ENCODE measurements at places on chromosomes 12 and 14. TPM values are rescaled to one million over a fixed set of nuclear protein-coding genes. Genes with fewer than 3 reads are reported as not detected.

GRCh38 chr12:98352835-98353234 lies 162.6 kb upstream of the TMPO start:
- peak; percentile 3 for DNase-seq

DNA sequence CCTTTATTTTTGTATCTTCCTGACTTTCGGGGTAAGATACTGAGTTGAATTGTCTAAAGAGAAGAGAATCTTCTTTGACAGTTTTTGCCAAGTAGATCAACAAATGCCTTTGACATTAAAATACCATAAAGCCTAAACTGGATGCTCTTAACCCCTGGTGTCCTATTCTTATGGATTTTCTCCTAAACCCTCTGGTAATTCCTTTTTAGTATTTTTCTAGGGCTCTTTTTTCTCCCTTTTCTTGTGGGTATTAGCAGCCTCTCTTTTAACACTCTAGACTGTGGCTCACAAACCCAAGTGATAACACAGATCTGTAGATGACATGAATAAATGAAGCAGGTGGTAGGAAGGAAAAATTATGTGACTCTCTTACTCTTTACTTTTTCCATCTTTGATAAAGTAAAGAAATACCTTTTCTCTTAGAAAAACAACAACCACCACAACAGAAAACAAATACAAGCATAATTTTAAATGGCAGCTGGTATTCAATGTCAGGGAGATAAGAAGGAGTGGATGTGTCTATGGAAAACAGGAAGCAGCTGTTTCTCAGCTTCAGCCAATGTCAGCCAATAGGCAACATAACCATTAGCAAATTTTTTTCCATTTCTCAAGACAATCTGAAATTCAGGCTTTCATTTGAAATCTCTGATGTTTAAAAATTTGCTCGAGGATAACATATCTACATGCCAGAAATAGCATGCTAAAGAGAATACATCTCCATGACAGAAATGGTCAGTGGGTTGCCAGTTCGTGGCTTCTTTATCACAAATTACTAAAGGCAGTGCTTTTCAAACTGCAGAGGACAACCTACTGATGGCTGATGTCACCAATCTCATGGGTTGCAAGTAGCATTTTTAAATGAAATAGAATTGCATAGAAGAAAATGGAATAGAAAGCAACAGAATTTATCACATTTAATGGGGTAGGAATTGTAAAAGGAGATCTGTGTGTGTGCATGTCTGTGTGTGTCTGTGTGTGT lies 123.1 kb upstream of the KRR1 start:
- DNase-seq: peak; percentile 21

DNA sequence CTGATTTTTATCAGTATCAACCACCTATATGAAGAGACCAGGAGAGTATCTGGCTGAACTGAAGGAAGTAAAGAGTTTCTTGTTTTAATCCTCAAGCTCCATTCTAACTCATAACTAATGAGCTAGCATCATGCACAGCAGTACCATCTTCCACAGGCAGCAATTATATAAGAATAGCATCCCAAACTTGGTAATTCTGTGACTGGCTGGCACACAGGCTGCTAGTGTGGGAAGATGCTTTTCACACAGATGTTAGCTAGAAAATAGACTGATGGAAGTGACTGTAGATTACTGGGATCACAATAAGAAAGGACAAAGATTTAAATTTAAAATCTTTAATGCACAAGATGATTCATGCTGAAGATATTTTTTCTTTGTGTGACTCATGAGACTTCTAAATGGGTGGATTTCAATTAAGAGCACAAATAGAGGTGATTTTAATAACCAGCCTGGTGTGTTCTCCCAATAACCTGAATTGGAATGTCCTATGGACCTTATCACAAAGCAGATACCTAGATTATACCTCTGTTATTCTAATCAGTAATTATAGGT lies 417.7 kb upstream of the ATXN7L3B start:
- no peak for DNase-seq

DNA sequence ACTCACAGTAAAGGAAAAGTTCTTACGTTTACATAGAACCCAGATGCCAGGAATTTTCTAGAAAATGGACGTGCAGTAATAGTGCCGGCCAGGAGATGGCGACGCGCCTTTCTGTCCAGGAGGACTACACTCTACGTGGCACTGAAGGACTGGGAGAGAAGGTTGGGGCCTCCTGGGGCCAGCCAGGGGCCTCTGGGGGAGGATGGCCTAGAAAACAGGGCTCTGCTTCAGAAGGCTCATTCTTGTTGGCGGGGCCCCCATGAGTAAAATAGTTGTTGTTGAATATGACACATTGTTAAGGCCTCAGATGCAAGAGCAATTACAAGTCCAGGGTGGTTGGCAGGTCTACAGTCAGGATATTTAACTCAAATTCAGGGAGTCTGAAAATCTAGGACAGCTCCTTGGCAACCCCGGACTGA lies 120.1 kb upstream of the MAX start:
- DNase-seq: peak; percentile 71

DNA sequence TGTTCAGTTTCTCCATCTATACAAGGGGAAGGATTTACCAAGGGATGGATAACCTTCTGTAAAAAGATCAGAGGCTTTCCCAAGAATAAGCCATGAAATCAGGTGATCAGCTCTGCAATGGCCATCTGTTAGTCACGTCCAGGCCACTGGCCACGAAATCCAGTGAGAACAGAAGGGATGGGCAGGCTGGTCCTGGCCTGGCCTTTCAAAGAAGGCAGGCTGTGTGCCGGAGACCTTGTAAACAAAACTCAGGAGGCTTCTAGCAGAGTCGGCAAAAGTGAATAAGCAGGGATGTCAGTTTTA lies 68.5 kb downstream of the RNF34 start:
- no peak for DNase-seq

DNA sequence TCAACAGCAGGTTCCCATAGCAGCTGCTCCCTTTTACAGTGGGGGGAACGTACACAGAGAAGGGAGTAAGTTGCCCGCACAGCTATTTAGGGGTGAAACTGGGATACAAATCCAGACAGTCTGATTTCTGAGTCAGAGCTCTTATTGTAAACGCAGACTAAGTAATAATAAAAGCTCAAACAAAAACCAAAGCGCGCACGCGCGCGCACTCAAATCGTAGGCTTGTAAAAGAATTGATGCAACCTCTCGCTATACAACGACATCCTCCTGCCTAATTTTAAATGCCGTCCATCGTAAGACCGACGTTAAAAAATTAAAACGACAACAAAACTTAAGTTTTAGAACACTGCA lies 747 bp upstream of the DACT1 start:
- DNase-seq: peak; percentile 64

DNA sequence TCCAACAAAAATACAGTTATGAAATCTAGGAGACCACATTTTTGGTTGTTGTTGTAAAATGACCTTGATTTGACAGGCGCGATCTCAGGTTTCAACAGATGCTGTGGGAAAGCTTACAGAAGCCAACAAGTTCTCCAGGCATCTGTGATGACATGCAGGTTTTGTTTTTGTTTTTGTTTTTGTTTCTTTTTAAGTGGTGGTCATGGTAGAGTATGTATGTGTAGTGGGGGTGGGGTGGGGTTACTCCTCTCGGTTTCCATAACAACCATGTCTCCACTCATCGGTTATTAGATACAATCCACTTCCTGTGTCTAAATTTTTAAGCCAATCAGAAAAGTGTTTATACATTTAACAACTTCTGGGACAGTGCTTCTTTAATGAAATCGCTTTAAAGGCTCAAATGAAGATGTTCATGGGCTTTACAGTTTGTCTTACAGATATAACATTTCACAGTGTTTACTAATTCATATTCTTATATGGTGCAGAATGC lies 199.9 kb upstream of the FOXN3 start:
- DNase-seq: peak; percentile 43

DNAAF2 gene
- total RNA-seq: 8.7 TPM

NFE2 gene
- total RNA-seq: not detected

SYNDIG1L gene
- total RNA-seq: not detected
